Thoracic aorta (tissue), 2 donors: ENCODE measurements at places on chromosomes 1 and 21. TPM values are rescaled to one million over a fixed set of nuclear protein-coding genes. Genes with fewer than 3 reads are reported as not detected.

GRCh38 chr1:219444474-219444873 is 168.4 kb downstream of the ZC3H11B start:
- DNase-seq = no peak

DNA sequence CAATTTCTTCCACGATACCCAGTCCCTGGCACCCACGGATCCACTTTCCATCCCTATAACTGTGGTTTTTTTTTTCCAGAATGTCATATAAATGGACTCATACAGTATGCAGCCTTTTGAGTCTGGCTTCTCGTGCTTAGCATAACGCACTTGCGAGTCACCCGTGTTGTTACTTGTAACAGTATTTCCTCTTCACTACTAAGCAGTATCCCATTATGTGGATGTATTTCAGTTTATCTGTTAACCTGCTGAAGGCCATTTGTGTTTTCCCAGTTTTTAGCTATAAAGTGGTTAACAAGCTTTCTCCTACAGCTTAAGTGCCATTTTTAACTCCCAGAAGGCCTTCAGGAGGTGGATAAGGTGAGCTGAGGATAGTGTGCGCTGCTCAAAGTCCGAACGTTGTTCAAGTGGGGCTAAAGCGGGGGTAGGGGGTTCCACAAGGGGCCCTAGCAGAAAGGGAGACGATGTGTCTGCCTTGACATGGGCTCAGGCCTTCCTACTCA is 829 bp downstream of the ADAR start:
- no peak for DNase-seq

DNA sequence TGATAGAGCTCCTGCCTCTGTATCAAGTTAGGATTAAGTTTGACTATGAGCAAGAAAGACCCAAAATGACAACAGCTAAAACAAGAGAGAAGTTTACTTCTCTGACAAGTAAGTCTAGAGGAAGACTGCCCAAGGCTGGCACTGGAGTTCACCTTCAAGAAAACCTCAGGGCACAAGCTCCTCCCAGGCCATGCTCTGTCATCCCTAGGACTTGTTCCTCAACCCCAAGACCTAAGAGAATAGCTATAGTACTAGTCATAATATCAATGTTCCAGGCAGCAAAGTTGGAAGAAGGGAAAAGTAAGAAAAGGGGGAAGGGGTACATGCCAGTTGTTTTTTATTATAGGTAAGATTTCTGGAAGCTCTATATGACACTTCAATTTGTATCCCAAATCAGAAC is 26.4 kb upstream of the DARS2 start:
- DNase-seq = no peak

GRCh38 chr1:148318123-148318903 is 164.8 kb downstream of the PPIAL4G start:
- no peak for DNase-seq

OSCP1 gene
- 11.5 TPM for total RNA-seq

MCOLN2 gene
- total RNA-seq = 1.2 TPM

AMY2A gene
- total RNA-seq = not detected

TFF3 gene
- total RNA-seq = 3.2 TPM

TFF2 gene
- total RNA-seq = 17.0 TPM

CDC42BPA gene
- total RNA-seq = 62.4 TPM
